Suprapubic skin (tissue), 4 donors: ENCODE measurements at places on chromosomes 12 and 14. TPM values are rescaled to one million over a fixed set of nuclear protein-coding genes. Genes with fewer than 3 reads are reported as not detected.

PAX9 gene
- 0.23 TPM for total RNA-seq

DNA sequence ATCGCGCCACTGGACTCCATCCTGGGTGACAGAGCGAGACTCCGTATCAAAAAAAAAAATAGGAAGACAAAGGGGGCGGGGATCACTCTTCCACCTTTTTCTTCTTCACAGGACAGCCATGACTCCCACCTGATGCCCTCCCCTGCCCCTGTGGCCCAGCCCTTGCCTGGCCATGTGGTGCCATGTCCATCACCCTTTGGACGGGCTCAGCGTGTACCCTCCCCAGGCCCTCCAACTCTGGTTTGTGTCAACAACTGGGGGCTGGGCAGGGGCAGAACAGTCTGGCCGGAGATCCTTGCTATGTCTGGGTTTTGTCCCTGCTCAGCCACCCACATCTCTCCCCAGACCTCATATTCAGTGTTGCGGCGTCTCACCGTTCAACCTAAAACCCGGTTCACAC lies 5.8 kb downstream of the TROAP start:
- no peak overlapping the region for H3K27ac ChIP-seq
- peaks cover 29% of the 10 kb centered on the region for H3K4me1 ChIP-seq
- H3K27me3 ChIP-seq: peaks cover 7% of the 10 kb centered on the region
- peak; percentile 55 for DNase-seq

GRCh38 chr12:90071996-90072395 lies 363.4 kb upstream of the ATP2B1 start:
- no peak overlapping the region for H3K27ac ChIP-seq
- H3K27me3 ChIP-seq: no peaks in the 10 kb centered on the region
- H3K4me1 ChIP-seq: no peaks in the 10 kb centered on the region
- DNase-seq: no peak

DNA sequence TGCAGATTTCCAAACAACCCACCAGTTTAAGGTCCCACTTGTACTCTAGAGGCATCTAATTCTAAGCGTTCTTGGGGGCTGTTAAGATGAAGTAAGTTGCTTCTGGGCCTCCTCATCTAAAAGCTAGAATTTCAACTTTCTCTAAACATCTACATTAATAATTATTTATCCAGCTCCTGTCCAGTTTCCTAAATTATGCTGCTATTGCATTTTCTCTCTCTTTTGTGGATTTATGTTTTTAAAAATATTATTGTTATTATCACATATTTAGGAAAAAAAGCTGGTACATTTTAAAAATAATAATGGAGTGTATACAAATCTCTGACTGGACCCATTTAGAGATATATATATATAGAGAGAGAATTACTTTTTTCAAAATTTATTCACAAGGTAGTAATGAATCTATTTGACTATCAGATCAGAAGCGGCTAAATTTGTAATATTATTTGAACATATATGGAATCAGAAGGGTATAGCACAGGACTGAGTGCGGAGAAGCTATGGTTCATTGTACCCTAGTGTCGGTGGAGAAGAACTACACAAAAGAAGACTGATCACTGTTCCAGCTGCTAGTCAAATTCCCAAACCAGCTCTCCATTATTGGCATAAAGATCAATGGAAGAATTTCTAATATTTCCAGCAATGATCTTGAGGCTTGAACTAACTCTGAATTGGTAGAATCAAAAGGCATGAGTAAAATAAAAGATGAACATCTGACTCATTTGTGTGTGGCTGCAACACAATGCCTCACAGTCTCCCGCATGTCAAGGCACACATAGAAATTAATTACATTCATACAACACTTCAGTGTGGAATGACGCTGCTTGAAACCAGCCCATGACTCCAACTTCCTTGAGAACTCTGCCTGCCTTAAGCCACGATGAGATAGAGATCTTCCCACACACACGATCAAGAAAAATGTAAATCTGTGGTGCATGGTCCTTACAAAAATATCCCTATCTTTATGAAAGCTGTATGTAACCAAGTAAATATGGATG lies 433.4 kb upstream of the OR4E1 start:
- no peaks in the 10 kb centered on the region for H3K27me3 ChIP-seq
- no peak overlapping the region for H3K4me3 ChIP-seq
- no peaks in the 10 kb centered on the region for H3K36me3 ChIP-seq
- H3K27ac ChIP-seq: no peak overlapping the region
- H3K4me1 ChIP-seq: no peaks in the 10 kb centered on the region

- H3K36me3 ChIP-seq: peaks cover 10% of the 10 kb centered on the region
- H3K4me3 ChIP-seq: no peak overlapping the region
- H3K27ac ChIP-seq: no peak overlapping the region
- peaks cover 32% of the 10 kb centered on the region for H3K4me1 ChIP-seq
- DNase-seq: no peak
Measured at GRCh38 chr14:102511538-102511937, 2.0 kb upstream of the ANKRD9 start.

DNA sequence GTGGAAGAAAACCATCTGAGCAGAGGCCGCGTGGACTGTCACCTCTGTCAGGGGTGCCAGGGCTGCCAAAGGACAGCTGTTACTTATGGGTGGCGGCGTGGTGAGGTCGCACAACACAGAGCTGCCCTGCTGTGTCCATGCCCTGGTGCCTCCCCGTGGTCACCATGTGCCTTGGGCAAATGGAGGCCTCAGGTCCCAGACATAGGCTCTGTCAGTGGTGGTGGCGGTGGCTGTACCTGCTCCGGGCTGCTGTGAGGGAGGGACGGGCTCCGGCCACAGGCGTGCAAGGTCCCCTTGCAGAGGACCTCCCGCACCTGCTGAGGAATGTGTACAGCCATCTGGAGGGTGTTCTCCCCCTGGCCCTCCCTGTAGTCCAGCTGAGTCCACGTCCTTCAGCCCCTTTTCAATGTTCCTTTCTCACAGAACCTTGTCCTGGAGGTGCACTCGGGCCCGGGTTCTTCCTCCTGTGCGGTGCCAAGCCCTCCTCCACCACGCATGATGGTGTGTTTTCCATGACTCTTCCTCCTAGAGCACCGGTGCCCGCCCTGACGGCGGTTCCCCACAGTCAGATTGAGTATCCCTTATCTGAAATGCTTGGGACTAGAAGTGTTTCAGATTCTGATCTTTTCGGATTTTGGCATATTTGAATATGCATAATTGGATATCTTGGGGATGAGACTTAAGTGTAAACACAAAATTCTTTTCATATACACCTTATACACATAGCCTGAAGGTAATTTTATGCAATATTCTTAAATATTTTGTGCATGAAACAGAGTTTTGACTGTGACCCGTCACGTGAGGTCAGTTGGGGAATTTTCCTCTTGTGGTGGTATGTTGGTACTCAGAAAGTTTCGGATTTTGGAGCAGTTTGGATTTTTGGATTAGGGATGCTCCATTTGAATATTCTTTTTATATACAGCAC lies 49.8 kb downstream of the TRAF3 start:
- no peaks in the 10 kb centered on the region for H3K4me1 ChIP-seq
- no peaks in the 10 kb centered on the region for H3K27me3 ChIP-seq
- H3K27ac ChIP-seq: no peak overlapping the region
- H3K36me3 ChIP-seq: no peaks in the 10 kb centered on the region

DNA sequence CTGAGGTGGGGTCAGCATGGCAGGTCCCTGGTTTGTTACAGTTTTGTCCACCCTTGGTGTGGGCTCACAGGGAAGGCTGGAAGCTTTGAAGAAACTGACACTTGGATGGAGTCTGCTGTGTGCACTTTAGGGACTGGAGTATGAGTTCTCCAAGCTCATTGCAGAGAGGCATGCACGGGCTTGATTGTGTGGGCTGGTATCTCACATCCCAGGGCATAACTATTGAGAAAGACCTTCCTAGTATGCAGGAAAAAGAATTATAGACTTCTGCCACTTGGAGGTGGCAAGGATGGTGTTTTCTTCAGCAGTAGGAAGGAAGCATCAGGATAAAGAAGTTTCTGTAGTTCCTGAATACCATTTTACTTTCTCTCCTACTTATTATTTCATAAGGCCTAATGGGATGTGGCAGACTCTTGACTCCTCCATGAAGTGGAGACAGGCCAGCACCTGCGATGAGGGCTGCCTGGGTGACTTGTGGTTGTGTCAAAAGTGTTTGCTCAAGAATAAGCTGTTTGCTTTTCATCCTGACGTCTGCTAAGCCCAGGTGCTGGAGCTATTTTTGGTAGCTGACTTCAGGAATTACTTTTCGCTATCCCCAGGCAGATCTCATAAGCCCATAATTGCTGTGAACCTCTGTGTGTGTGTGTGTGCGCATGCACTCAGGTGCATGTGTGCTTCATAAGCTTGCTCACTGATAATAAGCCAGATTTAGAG lies 125.8 kb downstream of the KTN1 start:
- H3K4me3 ChIP-seq: no peak overlapping the region
- no peaks in the 10 kb centered on the region for H3K27me3 ChIP-seq
- no peak overlapping the region for H3K27ac ChIP-seq
- H3K36me3 ChIP-seq: no peaks in the 10 kb centered on the region
- no peak for DNase-seq

DNA sequence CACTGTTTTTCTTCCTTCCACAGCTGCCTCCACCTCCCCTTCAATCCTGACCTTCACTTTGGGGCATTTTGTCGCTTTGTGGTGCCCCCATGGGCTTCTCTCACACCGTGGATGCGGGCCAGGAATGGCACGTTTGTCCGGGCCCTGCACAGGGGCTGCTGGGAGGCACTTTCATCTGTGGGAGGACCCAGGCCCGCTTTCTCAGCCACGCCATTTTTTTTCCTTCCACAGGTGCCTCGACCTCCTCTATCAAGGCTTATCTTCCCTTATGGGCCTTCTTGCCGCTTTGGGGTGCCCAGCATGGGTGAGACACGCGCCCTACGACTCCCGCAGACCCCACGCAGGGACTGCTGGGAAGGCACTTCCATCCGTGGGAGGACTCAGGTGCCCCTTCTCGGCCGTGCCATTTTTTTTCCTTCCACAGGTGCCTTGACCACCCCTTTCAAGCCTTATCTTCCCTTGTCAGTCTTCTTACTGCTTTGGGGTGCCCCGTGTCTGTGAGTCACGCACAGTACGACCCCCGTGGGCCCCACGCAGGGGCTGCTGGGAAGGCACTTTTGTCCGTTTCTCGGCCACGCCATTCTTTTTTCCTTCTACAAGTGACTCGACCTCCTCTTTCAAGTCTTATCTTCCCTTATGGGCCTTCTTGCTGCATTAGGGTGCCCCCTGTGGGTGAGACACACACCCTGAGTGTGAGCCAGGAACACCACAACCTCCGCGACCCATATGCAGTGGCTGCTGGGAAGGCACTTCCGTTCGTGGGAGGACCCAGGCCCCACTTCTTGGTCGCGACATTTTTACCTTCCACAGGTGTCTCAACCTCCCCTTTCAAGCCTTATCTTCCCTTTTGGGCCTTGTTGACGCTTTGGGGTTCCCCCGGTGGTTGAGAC lies 270.7 kb downstream of the ALG10 start:
- H3K27me3 ChIP-seq: no peaks in the 10 kb centered on the region
- DNase-seq: peak; percentile 64
- H3K36me3 ChIP-seq: no peaks in the 10 kb centered on the region
- H3K4me3 ChIP-seq: no peak overlapping the region
- no peaks in the 10 kb centered on the region for H3K4me1 ChIP-seq
